Panc1 (cell line): ENCODE measurements at places on chromosomes 2 and 18. TPM values are rescaled to one million over a fixed set of nuclear protein-coding genes. Genes with fewer than 3 reads are reported as not detected.

- no peaks in the 10 kb centered on the region for H3K4me1 ChIP-seq
- no peak overlapping the region for H3K27ac ChIP-seq
- H3K4me3 ChIP-seq: no peak overlapping the region
- no peaks in the 10 kb centered on the region for H3K36me3 ChIP-seq
- no peak for DNase-seq
Measured at GRCh38 chr2:146602383-146602782, 1242.4 kb upstream of the ACVR2A start.

GATA6 gene
- total RNA-seq: 0.51 TPM

DNA sequence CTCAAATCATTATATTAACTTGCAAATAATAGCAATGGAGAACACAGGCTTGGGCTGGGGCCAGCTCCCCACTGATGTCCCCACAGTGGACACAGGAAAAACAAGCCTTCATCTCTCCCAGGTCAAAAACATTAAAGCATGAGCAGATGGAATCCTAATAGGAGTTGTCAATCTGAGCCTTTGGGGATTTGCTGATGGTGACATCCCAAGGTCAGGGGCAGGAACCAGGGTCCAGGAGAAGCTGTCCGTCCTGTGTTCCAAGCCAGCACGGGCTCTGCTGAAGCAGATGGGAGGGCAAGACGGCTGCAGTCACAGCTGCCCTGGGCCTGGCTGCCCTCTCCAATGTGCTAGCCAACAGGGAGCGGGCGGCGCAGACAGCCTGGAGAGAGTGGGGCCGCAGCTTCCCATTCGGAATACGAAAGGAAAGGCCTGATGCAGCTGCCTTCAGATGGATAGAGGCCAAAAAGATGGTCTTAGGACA lies 135.5 kb downstream of the NDUFA10 start:
- H3K27me3 ChIP-seq: no peaks in the 10 kb centered on the region; the same call in 1 of the 2 replicates
- H3K27ac ChIP-seq: no peak overlapping the region
- no peak overlapping the region for H3K4me3 ChIP-seq
- H3K4me1 ChIP-seq: no peaks in the 10 kb centered on the region
- DNase-seq: no peak

DNA sequence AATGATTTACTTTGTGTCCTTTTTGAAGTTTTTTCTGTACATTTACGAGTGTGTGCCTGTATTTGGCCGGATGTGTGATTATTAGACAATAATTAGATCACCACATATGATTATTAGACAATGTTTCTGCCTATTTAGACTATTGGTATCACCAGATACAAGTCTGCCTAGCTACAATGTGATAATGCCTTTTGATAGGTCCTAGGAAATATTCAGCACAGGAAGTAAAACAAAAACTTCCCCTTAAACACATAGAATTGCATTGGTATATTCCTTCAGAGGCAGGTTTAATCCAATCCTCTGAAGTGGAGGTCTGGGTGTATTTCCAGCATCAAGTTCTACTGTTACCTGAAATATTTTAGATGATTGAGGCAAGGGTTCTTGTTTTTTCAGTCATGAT lies 275.1 kb downstream of the TGIF1 start:
- no peaks in the 10 kb centered on the region for H3K27me3 ChIP-seq
- no peak overlapping the region for H3K4me3 ChIP-seq
- H3K27ac ChIP-seq: peak overlapping the region; percentile 13; the same call in 1 of the 2 replicates
- H3K4me1 ChIP-seq: peaks cover 25% of the 10 kb centered on the region
- no peak for DNase-seq

XIRP2 gene
- not detected for total RNA-seq

RGPD6 gene
- 38.4 TPM for total RNA-seq

DNA sequence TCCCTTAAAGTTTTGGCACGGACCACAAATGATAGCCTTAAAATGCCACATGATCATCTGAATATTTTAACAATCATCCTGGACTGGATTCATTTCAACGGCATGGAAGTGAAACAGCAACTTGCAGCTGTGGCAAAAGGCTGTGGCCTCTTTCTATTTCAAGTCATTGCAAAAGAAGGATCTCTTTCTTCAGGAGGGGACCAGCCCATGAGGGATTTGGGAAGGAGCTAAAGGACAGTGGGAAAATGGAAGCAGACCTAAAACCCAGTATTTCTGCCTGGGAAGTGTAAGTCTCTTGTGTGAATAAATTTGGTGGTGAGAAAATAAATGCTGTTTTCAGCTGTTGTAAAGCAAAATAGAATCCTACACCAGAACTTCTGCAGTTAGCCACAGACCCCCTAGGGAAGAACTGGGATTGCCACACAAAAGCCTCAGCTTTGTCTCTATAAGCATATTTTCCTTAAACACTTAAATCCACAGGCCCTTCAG lies 107.3 kb upstream of the ZFP36L2 start:
- H3K4me3 ChIP-seq: no peak overlapping the region
- H3K27me3 ChIP-seq: no peaks in the 10 kb centered on the region
- H3K27ac ChIP-seq: no peak overlapping the region
- no peaks in the 10 kb centered on the region for H3K4me1 ChIP-seq

DNA sequence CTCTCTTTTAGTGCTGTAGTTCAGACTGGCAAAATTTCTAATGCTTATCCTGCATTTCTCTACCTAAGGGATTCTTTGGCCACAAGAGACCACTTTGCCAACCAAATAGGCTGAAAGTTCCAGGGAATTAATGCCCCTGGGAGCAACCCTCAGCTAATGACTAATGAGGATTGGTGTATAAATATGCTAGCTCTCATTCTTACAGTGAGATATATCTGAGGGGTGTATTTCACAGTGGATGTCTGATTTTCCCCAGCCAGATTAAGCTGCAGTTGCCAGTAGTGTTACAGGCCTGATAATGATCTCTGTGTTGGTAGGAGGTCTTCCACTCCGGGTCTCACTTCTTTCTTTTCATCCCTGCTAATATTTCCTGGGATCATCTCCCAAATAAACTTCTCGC lies 90.4 kb downstream of the GULP1 start:
- peak overlapping the region; percentile 60 for H3K27ac ChIP-seq
- no peak for DNase-seq
- no peaks in the 10 kb centered on the region for H3K27me3 ChIP-seq
- peaks cover 22% of the 10 kb centered on the region for H3K4me1 ChIP-seq
- no peaks in the 10 kb centered on the region for H3K36me3 ChIP-seq
